ENCODE measurements at places on chromosomes 12 and 14.

DNA sequence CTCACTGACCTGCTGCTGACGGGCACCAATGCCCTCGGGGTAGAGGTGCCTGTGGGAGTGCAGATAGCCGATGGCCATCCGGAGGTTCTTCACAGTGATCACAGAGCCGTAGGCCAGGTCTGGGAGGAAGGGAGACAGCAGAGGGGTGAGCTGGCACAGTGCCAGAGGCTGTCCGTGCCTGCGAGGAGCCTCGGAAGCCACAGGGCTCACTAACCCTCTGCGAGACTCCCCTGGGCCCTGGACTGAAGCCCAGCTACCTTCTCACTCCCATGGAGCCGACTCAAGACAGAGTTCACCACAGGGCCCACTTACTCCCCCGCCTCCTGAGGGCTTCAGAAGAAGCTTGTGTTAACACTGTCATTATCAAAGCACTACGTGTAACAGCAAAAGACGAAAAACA is 24.5 kb downstream of the POMT2 start:
- no peak for DNase-seq

- DNase-seq = no peak
These were observed 80.6 kb upstream of the GSC start for GRCh38 chr14:94850309-94851211.

GRCh38 chr12:128680555-128680954 is 143.2 kb downstream of the SLC15A4 start:
- DNase-seq = no peak

GRCh38 chr14:76987956-76988520 is 40.5 kb downstream of the IRF2BPL start:
- DNase-seq = no peak
